ENCODE measurements at places on chromosomes 6 and 20.

DNA sequence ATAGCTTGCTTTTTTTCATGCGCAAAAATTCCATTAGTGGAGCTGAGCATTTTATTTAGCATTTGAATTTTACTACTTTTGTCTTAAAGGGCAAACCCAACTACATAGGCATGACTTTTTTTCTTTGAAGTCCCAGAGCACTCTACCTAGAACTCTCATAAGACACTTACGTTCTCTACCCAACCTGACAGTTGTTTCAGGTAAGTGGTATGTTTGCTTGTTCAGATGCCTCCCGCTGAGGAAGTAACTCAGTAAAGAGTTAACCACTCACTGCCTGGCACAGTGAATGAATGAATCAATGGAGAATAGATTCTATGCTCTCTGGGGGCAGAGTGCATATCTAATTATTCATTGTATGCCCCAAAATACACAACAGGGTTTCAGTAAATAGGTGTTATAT lies 212.3 kb upstream of the PRDM1 start:
- DNase-seq, result no peak

- DNase-seq, result peak; percentile 64
Measured at GRCh38 chr6:152124429-152125074, 317.1 kb downstream of the ESR1 start.

GRCh38 chr6:159808647-159809046 lies 8.6 kb downstream of the PNLDC1 start:
- DNase-seq, result no peak

- DNase-seq, result no peak
Measured at GRCh38 chr6:139521338-139521737, 146.9 kb upstream of the CITED2 start.

GRCh38 chr20:1841554-1842140 lies 53.6 kb upstream of the SIRPA start:
- no peak for DNase-seq

GRCh38 chr6:71724456-71725125 lies 161.8 kb upstream of the RIMS1 start:
- no peak for DNase-seq

- no peak for DNase-seq
Measured at GRCh38 chr20:60008130-60008808, 50.0 kb downstream of the CDH26 start.

DNA sequence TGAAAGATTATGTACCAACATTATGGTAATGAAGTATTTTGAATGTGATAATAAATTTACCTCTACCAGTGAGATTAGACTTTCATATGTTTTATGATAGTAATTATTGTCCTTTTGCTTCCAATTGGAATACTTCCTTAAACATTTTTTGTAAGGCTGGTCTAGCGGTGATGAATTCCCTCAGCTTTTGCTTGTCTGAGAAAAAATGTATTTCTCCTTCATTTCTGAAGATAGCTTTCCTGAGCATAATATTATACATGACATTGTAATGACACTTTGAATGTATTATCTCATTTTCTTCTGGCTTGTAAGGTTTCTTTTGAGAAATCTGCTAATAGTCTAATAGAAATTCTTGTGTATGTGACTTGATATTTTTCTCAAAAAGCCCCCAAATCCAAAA lies 18.6 kb upstream of the EDN1 start:
- DNase-seq, result no peak

GRCh38 chr6:53702316-53702715 lies 36.8 kb upstream of the KLHL31 start:
- DNase-seq, result no peak

- DNase-seq, result peak; percentile 78
Measured at GRCh38 chr20:34922654-34923381, 32.8 kb downstream of the GSS start.

- no peak for DNase-seq
Measured at GRCh38 chr20:1274485-1275311, 8.6 kb downstream of the SNPH start.

DNA sequence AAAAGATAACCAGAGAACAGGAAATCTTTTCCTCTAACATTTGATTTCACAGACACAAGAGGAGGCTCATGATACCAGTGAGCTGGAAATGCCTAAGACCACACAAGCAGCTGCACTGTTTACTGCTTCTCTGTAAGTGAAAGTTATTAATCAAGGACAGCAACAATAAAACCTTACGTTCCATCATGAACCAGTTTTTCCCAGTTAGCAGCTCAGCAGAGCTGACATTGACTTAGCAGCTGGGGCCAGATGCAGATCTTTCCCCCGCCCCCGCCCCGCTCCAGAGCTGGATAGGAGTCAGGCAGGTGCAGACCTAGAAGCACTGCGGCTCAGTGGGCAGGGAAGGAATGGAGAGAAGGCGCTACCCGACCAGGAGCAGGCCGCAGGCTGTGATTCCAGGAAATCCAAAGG lies 275.2 kb downstream of the GMDS start:
- no peak for DNase-seq

- DNase-seq, result peak; percentile 44
Measured at GRCh38 chr6:152089992-152090391, 282.5 kb downstream of the ESR1 start.

DNA sequence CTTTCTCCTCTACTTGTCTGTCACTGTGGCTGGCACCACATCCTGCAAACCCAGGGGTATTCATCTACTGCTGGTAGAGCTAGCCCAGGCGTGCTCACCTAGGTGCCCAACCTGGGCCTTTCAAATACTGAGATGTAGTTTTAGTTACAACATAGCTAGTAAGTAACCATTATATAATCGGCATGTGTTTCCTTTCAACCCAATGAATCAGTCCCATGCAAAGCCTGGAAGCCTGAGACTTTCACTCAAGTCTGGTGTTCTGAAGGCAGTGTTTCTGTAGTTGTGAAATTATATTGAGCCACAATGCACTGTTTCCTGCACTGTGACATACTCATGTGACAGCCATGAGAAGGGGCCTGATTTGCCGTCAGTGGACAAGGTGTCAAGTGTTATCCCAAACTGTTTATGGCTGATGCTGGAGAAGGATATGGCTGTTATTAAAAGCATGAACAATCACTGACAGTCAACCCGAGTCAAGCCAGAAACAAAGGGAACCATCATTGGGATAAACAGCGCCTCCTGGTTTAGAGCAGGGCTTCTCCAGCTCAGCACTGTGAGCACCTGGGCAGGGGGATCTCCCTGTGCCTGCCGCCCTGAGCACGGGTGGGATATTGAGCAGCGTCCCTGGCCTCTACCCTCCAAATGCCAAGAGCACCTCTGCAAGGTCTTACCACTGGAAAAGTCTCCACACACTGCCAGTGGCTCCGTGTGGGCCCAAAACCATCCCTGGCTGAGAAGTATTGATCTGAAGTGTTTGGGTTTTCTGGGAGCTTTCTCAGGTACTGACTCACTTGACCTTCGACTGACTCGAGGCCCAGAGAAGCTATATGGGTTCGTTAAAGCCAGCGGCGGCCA lies 1.6 kb downstream of the PSMA7 start:
- DNase-seq, result no peak

DNA sequence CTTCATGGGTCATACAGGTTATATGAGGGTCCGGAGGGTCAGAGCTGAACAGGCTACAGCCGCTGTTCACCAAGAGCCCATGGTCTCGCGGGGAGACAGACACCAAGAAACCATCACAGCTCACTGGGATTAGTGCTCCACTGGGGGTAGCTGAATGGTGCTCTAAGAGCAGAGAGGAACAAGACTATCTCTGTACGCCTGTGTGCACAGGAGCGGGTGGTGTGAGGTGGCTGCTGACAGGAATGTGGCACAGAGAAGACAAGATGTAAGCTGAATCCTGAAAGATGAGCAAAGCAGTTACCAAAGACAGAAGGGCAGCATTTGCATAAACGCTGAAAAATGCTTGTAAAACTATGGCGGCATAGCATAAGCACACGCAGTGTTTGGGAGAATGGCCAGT lies 139.1 kb downstream of the GMPR start:
- DNase-seq, result no peak

- DNase-seq, result no peak
Measured at GRCh38 chr6:148885925-148886845, 139.4 kb downstream of the UST start.

DNA sequence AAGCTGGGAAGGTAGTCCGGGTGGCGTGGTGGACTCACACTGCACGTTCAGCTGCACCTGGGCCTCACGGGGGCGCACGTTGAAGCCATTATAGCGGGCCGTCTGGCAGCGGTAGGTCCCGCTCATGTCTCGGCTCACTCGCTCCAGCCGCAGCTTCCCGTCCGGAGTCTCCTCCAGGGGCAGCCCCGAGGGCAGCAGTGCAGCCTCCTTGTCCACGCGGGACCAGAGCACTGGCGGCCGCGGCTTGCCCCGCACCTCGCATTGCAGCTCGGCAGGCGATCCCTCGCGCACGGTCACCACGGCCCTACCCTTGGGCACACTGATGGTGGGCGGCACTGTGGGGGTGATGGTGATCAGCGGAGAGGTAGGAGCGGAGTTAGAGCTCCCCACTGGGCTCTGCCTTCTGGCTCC lies 47.6 kb downstream of the MDGA1 start:
- no peak for DNase-seq

GRCh38 chr6:31806470-31807272 lies at the start of gene LSM2:
Gene LSM2 (minus strand): TSS chr6:31806966. CDS start chr6:31806757, 209 bp downstream.
- peak; percentile 99 for DNase-seq

DNA sequence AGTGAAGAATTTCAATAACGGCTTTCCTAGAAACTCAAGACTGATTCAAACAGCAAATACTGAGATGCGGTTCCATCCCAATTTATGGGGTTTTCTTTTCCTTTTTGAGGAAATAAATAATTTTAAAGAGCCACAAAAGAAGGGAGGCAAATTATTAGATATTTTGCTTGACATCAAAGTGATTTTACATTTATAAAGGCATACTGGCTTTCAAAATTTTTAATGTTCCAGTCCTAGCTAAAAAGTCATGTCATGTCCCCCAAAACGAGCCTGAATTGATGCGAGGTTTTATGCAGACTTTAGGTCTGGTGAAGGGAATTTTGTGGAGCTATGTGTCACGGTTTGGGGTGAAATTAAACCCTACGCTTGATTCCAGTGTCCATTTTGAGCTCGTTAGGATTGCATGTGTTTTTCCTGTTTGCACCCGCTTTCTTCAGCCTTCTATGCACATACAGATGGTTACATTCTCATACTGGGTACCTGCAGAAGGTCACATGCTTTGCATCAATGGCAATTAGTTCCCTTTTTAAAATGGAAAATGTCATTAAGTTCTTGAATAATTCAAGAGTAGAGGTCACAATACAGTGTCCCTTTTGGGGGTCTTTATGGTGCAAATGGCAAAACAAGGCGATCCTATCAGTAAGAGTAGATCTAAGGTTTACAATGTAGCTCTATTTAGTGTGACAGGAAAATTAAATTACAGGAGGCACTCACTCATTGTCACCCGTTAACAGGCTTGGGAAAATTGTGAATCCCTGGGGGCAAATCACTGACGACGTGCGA lies 17.3 kb downstream of the FOXA2 start:
- no peak for DNase-seq

DNA sequence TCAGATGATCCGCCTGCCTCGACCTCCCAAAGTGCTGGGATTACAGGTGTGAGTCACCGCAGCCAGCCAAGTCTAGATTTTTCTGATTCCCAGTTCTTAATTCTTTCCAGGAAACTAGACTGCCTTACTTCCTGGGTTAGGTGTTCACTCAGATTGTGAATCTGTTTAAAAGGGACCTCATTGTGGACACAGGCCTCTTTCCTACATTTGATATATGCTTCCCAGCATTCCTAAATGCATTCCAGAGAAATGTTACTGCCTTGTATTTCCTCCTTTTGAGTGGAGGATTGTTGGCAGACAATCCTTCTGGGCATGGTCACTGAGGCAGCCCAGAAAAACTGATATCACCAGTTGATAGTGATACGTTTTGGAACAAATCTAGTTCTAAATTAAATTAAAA lies 15.7 kb downstream of the TMEM181 start:
- no peak for DNase-seq

- DNase-seq, result no peak
Measured at GRCh38 chr6:83609248-83609647, 96.9 kb downstream of the PRSS35 start.

- DNase-seq, result no peak
Measured at GRCh38 chr6:116426551-116426950, 34.6 kb upstream of the CALHM6 start.

DNA sequence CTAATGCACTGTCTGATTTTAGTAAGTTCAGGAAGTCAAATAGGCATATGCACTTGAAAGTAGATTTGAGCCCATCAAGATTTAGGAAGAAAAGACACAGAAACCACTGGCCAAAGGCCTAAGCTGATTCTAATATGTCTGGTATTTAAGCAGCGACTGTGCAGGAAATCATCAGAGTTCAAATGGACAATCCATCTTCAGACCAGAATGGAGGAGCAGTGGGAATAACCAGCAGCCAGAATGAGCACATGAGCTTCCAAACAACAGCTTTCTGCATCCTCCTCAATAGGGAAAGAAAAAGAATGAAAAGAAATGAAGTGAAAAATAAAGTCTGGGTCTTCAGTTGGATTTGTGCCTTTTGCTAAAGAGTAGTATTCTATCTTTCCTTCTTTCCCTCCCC lies 50.6 kb downstream of the SOD2 start:
- no peak for DNase-seq

- DNase-seq, result no peak
Measured at GRCh38 chr6:25290306-25291060, 11.3 kb downstream of the CARMIL1 start.

GRCh38 chr20:40639676-40640355 lies 49.2 kb downstream of the MAFB start:
- DNase-seq, result no peak

DNA sequence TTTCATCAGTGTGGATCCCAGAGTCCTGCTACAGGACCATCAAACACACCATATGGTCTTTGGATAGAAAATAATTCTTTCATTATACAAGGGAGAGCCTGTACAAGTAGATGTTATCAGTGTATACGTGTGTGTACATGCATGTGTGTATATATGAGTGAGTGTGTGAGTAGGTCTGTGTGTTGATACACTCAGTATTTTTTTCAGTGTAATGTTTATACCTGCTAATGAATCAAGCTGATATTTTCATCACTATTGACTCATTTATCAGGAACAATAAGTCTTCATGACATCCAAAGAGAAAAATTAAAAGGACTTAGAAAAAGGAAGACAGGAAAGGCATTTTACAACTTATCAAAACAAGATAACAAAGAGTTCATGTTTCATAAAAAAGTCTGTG lies 66.5 kb downstream of the EPM2A start:
- DNase-seq, result no peak

DNA sequence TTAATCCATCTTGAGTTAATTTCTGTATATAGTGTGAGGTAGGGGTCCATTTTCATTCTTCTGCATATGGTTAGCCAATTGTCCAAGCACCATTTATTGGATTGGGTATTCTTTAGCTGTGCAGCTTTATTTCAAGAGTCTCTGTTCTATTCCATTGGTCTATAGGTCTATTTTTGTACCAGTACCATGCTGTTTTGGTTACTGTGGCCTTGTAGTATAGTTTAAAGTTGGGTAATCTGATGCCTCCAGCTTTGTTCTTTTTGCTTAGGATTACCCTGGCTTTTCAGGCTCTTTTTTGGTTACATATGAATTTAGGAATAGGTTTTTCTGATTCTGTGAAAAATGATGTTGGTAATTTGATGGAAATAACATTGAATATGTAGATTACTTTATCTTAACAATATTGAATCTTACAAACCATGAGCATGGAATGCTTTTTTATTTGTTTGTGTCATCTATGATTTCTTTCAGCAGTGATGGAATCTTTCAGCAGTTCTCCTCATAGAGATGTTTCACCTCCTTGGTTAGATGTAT lies 47.0 kb downstream of the TNFAIP3 start:
- no peak for DNase-seq

GRCh38 chr6:75275067-75275466 lies 9.5 kb downstream of the TMEM30A start:
- DNase-seq, result peak; percentile 19

GRCh38 chr20:49813305-49813974 lies 812 bp downstream of the SLC9A8 start:
- DNase-seq, result no peak

GRCh38 chr6:112269979-112270566 lies 15.7 kb upstream of the LAMA4 start:
- DNase-seq, result no peak

Data from hepatic stellate cell (primary cell).